HEK293T (cell line): ENCODE measurements at places on chromosomes 6 and 20.

- DNase-seq, result no peak
Observed at GRCh38 chr6:108621117-108621516, 60.4 kb downstream of the FOXO3 start.

- no peak for DNase-seq
Observed at GRCh38 chr6:6277413-6277812, 43.0 kb downstream of the F13A1 start.

- DNase-seq, result no peak
Observed at GRCh38 chr6:3264356-3264755, 5.6 kb downstream of the PSMG4 start.

DNA sequence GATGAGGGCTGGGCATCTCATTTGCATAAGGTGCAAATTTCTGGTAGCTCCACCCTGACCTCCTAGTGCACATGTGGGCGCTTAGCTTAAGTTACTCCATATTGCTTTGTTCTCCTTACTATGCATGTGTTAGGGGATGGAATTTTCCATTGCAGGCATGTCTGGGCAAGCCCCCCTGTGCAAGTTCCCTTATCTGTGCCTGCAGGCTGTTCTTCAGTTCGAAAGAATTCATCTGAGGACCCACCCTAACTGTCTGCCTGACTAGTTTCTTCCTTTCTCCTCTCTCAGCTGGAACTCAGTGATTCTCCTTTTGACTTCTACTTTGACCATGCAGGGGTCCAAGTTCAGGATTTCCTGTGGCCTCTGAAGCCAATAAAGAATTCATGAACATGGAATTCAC is 30.2 kb downstream of the CCDC170 start:
- DNase-seq, result no peak

- DNase-seq, result no peak
Observed at GRCh38 chr6:32658268-32658897, 8.1 kb downstream of the HLA-DQB1 start.

GRCh38 chr20:54984104-54984448 is 508.7 kb downstream of the DOK5 start:
- DNase-seq, result no peak

DNA sequence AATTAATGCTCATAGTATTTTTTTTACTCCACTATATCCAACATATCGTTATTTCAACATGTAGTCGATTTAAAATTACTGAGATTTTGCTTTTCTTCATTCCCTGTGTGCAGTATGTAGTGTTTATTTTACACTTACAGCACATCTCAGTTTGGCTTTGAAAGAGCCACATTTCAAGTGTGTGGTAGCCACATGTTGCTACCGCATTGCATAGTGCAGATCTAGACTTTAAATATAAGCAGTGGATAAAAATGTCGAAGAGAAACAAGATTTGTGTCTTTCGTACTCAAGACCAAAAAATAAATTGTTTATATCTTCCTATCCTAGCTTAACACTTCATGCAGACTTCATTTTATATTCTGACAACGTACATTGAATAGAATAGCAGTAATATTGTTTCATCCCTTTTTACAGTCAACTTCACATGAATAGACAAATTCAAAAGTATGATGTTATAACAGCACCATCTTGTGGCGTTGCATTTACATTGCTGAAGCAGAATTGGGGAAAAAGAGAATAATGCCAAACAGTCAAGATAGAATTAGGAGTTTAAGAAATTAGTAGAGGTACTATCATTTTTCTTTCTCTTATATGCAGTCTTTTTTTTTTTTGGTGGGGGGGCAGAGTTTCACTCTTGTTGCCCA is 29.9 kb downstream of the FBXO5 start:
- peak; percentile 31 for DNase-seq

DNA sequence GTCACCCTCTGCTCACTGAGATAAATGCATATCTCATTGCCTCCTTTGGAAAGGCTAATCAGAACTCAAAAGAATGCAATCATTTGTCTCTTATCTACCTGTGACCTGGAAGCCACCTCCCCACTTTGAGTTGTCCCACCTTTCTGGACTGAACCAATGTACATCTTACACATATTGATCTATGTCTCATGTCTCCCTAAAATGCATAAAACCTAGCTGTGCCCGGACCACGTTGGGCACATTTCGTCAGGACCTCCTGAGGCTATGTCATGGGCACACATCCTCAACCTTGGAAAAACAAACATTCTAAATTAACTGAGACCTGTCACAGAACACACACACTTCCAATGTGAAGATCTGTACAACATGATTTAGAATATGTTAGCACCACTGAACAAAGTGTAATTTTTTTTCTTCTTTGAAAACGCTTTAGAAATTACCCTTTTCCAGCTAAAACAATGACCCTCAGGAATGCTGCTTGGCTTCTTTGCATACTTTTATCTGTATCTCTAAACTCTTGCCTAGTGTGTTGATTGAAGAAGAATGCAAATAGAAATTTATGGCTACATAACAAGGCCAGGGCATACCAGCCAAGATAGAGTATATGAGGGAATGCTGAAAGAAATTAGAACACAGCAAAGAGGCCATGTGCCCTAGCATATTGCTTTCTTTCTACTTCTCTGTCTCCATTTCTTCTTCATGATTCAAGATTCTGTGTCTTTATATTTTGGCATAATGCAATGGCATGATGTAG is 84.6 kb upstream of the DST start:
- DNase-seq, result no peak

GRCh38 chr6:10463491-10464481 is 48.9 kb upstream of the TFAP2A start:
- no peak for DNase-seq

GRCh38 chr20:9374480-9374879 is 139.9 kb upstream of the LAMP5 start:
- DNase-seq, result no peak

- DNase-seq, result no peak
Observed at GRCh38 chr6:34308483-34308882, 59.7 kb upstream of the SMIM29 start.

GRCh38 chr6:79947191-79948186 is at the start of gene ELOVL4:
Gene ELOVL4 (minus strand): TSS chr6:79947553. CDS start chr6:79947279, 274 bp downstream.
- peak; percentile 82 for DNase-seq

DNA sequence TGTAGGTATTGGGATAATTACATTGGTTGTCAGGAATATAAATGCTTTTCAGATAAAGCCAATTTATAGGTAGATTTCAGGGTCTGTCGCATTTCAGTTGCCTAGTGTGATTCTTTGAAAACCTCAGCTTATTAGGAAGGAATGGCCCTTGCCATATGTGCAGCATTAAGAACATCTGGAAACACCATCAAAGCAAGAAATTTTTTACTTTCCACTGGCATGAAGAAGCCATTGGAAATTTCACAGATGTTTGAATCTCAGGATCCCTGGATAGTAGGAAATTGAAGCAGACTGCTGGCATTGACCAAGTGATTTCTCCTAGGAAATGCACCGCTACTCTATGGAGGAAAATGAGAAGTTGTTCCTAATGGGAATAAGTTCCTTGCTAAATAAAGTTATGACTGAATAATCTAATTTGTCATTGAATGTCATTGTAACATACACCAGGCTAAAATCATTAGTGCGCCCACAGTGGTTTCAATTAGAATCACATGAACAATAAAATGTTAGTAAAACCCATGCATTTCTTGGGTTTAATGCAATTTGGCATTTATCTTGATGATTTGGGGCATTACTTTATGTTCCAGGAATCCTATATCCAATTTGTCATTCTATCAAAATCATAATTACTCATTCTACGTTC is 950.1 kb downstream of the EPHA7 start:
- DNase-seq, result no peak

DNA sequence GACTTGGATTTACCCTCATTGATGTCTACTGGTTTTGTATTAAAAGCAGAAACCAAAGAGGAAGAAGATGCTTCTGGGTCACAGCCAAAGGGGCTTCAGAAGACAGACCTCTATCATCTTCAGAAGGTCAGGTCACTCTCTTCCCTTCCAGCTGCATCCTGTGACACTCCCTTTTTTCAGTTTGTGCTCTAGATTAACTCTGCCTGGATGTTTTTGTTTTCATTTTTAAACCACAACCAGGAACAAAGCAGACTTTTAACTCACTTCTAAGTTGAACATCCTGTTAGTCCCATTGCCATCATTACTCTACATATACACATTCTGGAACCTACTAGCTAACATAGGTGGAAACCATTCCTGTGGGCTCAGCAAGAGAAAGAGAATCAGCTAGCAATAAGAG is 45.2 kb downstream of the AKIRIN2 start:
- no peak for DNase-seq

- DNase-seq, result no peak
Observed at GRCh38 chr6:22631091-22631490, 61.7 kb downstream of the HDGFL1 start.

GRCh38 chr6:32854376-32855178 is 585 bp downstream of the PSMB9 start:
- no peak for DNase-seq
